CD4-positive, alpha-beta T cell treated with Interleukin-4 for 4 hours (primary cell): ENCODE measurements at places on chromosomes 7 and 10.

DNA sequence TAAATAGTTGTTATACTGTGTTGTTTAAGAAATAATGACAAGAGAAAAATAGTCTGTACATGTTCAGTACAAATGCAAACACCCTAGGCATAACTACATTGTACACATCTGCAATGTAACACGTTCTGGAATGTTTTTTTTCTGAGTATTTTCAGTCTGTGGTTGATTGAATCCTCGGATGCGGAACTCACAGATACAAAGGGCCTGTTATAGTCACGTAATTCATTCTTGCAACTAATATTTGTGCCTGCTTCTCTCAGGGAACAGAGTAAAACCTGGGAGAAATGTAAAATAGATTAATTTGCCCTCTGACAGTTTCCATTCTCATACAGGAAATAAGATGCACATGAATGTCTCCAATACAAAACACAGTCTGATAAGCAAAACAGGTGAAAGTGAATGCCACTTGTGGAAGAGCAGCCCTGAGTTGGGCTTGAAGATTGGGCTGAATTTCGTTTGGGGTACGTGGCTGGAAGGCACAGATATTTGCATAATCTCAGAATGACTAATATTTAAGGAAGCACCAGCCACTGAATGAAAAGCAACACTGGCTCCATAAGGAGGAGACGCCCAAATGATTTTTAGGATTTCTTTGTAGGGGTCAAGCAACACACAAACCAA, 19.1 kb downstream of the DENND2A start:
- DNase-seq = no peak

DNA sequence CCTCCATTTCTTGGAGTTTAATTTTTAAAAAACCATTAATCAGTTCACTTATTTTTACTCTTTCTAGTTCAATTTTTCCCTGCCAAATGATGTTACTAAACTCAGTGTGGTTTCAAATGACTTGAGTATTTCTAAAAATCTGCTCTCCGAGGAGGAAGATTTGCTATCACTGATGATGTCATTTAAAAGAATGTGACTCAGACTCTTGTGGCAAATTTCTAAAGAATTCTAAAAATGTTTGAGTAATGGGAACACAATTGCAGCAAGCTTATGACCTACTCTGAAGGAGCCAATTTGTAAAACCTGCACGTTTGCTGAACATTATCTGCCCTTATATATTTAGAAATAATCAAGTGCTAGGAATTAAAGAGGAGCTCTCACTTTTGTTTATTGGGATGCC, 88.6 kb downstream of the SPAG6 start:
- peak; percentile 43 for DNase-seq

DNA sequence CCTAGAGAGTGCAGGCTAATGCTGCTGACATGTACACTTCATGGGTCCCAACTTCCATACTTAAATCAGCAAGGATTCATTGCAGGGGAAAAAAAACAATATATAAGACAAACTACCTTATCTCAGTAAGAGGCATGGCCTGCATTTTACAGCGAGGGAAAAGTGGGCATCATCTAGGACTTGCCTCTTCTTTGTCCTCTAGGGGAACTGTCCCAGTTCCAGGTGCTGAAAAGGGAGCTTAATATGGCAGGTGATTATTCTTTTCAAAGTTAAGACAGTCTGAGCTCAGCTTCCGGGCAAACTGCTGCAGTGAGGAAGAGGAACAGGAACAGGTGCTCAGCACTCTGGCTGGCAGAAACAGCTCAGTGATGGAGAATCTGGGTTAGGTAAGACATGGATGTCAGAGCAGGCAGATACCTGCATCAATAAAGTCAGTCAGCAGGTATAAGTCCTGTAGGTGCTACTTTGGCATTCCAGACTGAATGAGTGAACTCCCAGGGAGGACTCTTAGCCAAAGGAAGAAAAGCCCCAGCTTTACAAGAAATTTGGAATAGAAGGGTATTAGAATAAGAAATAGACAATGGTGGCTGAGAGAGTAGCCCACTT, 147.2 kb downstream of the TMEM178B start:
- DNase-seq = no peak

DNA sequence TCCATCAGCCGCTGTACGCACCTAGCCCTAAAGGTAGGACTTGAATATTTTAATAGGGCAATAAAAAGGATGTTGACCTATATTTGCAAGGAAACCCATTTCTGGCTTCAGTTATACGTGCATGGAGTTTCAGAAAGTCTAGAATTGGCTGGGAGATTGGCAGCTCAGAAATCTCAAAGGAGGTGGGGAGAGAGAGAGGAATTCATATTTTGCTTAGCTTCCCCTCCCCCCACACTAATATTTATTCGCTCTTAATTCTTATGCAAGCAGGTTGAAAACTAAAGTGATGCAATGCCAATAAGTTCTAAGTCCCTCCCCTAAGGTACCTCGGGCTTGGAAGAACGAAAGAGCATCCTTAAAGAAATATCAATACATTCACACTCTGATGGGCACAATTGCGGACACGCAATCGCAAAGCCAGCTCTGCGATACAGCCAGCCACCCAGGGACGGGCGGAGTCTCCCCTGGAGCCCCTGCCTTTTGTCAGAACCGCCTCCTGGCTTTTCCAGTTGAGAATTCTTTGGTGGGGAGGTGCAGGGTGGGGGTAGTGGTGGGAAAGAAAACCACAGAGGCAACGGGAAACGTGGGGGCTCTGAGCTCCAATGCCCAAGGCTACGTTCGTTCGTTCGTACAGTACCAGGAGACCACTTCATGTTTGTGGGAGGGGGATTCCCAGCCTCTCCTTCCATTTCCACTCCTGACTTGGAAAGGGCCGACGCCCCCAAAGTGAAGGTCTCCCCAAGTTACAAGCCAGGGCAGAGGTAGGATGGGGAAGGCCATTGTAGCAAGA, 1.3 kb downstream of the SHH start:
- DNase-seq = no peak
